OCI-LY7 (cell line): ENCODE measurements at places on chromosomes 2 and 18.
A peak's percentile ranks its signal among the peaks of the same experiment; 100 is the strongest.

DNA sequence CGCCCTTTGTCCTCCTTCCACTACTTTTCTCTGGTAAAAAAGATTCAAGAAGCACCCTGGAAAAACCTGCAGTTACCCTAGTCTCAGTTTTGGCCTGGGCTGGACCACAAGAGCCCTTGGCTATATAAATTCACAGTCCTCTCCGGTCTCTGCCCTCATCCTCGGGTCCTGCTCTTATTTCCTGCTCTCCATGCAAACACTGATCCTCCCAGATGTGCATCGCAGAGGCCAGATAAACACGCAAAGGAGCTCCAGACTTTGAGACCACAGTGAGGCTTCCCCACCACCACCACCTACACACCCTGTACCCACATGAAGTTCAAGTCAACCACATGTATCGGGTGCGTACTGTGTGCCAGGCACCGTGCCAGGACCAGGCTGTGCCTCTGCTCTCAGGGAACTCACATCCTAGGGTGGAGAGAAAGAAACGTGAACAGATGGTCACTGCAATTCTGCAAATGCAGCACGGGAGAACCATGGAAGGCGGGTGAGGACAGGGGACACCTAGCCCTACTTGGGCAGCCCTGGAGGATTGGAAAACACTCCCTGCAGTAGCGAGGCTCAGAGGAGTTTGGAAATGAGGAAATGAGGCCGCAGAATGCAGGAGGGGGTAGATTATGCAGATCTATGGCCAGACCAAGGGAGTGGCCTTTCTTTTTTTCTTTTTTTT lies 7.4 kb downstream of the CTDSP1 start:
- DNase-seq, result no peak

GRCh38 chr2:179141206-179141605 lies 91.3 kb upstream of the CCDC141 start:
- DNase-seq, result no peak

GRCh38 chr2:66441581-66442320 lies 6.8 kb downstream of the MEIS1 start:
- no peak for DNase-seq

- DNase-seq, result no peak
Measured at GRCh38 chr2:124254621-124255020, 229.5 kb downstream of the CNTNAP5 start.

DNA sequence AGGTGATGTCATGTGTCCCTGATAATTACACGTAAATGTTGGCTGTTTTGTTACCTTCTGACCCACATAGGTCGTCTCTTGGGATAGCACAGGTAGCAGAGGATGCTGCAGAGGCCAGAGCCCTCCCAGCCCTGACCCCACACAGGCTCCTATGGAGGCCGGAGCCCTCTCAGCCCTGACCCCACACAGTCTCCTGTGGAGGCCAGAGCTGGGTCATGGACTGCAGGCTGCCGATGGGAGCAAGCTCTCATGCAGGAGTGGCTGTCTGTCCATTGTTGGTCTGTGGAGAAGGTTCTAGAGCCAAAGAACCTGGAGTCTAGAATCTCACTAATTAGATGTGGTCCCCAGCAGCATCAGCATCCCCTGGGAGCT lies 155.5 kb downstream of the LDLRAD4 start:
- no peak for DNase-seq

GRCh38 chr2:116820986-116821385 lies 993.5 kb upstream of the DDX18 start:
- no peak for DNase-seq

GRCh38 chr18:26804519-26804918 lies 61.0 kb downstream of the AQP4 start:
- DNase-seq, result no peak

- DNase-seq, result no peak
Measured at GRCh38 chr2:195638750-195639149, 18.3 kb upstream of the SLC39A10 start.

DNA sequence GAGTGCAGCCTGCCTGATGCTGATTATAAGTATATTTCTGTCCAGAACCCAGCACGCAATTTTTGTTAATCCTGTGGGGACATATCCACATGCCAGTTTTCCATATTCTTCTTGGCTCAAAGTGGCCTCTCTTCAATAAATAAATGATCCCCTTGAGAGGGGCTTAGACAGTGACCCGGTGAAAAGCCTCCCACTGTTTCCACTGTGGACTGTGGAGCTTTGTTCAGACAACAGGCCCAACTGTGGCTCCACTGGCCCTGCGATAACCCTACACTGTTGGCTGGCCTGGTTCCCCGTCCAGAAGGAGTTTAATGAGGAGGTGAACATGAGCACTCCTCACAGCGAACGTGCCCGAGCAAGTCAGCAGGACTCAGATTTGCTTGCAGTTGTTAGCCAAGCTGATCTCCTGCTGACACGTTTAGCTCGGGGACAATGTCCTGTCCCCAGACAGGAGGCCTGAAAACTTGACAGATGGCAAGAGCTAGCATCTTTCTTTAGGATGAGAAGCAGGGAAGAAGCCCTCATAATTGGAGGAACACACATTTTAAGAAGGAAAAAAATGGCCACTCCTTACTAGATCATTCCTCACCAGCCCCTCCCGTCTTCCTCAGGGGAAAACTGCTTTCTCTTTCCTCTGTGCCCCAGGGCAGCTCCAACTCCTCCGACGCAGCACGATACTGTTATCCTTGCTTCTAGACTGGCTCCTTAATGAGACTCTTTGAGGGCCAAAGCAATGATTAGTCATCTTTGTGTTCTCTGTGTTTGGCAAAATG lies 20.0 kb upstream of the MTCL1 start:
- DNase-seq, result no peak

- DNase-seq, result no peak
Measured at GRCh38 chr2:238950551-238950950, 102.7 kb downstream of the TWIST2 start.

- no peak for DNase-seq
Measured at GRCh38 chr2:236250909-236251579, 13.2 kb downstream of the ASB18 start.

- no peak for DNase-seq
Measured at GRCh38 chr2:46187112-46187618, 110.0 kb upstream of the EPAS1 start.

- DNase-seq, result no peak
Measured at GRCh38 chr2:95018861-95019550, 6.5 kb upstream of the MAL start.

- DNase-seq, result no peak
Measured at GRCh38 chr18:48997985-48998831, 47.4 kb upstream of the SMAD7 start.

DNA sequence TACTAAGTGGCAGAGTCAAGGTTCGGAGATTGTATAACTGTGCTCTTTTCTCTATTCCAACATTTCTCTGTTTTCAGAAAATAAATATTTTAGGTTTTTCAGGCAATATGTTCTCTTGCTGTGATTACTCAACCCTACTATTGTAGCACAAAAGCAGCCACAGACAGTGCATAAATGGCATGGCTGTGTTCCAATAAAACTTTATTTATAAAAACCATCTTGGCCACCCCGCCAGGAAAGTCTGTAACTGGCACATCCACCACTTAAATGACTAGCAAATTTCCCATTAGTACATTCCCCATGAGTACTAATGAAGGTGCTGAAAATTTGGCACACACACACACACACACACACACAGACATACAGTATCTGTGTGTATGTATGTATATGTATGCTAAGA lies 30.8 kb upstream of the PARD3B start:
- no peak for DNase-seq

- no peak for DNase-seq
Measured at GRCh38 chr2:191869178-191869577, 22.3 kb upstream of the CAVIN2 start.

DNA sequence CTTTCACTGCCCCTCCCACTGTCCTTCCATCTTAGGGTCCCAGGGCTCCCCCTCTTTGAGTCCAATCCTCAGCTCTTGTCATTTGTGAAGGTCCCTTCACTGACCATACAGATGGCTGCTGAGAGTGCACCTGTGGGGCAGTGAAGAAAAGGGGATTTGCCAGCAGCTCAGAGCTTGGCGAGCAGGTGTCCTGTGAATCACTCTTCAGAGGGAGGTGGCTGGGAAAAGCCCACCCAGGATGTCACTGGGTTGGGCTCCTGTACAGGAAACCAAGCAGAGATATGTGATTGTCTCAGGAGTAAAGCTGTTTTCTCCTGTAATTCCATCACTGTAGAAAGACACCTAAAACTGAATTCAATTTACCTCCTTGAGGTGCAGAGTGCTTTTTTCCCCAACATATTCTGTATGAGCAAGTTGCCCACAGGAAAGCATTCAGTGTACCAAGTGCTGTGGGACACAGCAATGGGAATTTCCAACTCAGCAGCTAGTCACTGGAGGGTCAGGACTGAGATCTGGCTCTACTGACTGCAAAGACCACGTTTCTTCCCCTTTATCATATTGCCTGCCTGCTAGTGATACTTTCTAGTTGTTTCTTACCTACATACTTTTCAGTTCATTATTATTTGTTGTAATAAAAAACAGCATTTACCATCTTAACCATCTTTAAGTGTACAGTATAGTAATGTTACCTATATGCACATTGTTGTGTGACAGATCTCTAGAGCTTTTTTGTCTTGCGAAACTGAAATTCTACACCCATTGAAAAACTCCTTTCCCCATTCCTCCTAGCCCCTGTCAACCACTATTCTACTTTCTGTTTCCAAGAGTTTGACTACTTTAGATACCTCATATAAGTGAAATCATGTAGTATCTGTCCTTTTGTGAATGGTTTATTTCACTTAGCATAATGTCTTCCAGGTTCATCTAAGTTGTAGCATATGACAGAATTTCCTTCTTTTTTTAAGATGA lies 239.1 kb downstream of the TSN start:
- DNase-seq, result no peak

GRCh38 chr18:35201256-35201931 lies 39.4 kb upstream of the ZNF397 start:
- no peak for DNase-seq

- no peak for DNase-seq
Measured at GRCh38 chr2:180717588-180717987, 262.8 kb upstream of the UBE2E3 start.

DNA sequence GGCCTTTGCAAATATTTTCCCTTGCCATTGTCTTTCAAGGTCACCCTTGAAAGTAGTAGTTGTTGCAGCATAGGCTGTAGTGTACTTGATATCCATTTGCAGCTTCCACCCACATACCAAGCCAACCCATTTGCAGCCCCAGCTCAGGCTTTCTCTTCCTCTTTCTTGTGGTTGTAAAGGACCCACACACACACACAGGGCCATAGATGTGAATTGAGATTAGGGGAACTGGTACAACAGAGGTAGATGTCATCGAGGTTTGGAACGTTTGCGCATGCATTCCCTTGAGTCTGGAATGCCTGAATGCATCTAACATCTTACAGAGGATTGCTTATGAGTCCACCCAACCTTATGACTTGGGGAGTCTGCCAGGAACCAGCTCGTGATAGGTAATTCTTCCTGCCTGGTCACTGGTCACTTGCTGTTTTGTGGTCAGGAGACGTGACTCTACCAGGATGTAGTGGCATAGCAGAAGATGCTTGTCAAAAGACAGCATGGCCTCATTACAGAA lies 91.9 kb downstream of the MRPS9 start:
- DNase-seq, result no peak

GRCh38 chr2:152243761-152244640 lies 68.4 kb upstream of the STAM2 start:
- DNase-seq, result no peak

DNA sequence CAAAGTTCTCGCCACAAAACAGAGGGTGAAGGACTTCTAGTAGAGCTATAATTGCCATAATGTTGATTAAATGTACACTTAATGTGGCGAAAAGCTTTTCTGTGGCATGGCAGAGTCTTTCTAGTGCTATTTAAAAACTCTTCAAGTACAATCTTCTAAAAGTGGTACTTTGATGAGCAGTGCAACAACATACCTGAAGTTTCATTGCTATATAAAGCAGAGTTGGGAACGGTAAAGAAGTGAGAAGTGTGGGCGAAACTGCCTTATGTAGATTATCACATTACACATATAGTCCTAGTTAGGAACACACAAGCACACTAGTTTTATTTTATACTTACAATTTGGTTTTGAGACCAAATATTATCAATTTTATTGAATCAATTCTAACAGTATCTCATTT lies 49.5 kb downstream of the FIGN start:
- DNase-seq, result no peak

DNA sequence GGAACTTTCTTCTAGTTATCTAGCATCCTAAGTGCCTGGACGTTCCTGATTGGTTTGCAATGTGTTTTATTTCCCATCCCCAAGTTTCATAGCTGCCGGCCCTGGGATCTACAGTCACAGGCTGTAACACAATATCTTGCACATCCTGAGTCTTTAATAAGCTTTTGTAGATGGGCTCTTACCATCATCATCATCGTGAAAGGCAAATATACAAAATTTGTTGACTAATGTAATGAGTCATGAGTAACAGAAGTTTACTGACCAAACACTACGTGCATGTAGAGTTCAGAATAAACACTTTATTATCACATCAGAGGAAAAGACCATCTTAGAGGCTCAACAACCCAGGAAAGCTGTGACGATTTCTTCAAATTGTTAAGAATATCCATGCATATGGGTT lies 8.1 kb upstream of the TYMS start:
- DNase-seq, result no peak

GRCh38 chr2:84970210-84970867 lies 622 bp upstream of the KCMF1 start:
- peak; percentile 82 for DNase-seq

GRCh38 chr2:195824478-195824877 lies 167.5 kb downstream of the SLC39A10 start:
- DNase-seq, result no peak

DNA sequence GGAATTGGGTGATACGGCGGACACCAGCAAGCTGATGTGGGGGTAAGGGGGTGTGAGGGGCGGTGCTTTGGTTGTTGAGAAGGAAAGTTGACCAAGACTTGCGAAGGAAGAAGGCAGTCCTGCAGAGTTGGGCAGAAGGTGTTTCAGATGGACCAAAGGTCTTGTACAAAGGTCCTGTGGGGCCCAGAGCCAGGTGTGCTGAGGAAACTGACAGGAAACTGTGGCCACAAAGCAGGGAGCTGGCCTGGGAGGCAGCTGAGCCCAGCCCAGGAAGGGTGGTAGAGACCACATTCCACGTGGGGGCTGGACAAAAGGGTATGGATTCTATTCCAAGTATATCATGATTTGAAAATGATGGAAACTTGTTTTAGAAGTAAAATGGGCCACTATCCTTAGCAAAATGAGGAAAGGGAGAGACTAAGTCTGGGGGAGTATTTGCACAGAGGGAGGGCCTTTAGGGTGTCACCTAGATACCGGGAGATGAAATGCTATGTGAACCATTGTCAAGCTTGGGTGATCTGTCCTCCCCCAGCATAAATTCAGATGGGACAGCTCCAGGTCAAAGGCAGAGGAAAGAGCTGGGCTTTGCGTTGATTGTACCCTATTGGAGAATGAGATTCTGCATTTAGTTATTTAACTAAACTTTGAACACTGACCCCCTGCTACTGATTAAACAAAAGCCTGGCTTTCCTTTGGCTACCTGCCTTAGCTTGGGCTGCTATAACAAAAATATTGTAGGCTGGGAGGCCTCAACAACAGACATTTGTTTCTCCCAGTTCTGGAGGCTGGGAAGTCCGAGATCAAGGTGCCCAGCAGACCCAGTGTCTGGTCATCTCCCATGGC lies 4.3 kb upstream of the EDAR start:
- no peak for DNase-seq

- DNase-seq, result no peak
Measured at GRCh38 chr18:62788876-62789275, 73.5 kb downstream of the PHLPP1 start.

GRCh38 chr2:98522854-98523253 lies 78.2 kb downstream of the INPP4A start:
- no peak for DNase-seq

- DNase-seq, result no peak
Measured at GRCh38 chr2:103179798-103180197, 418.0 kb downstream of the TMEM182 start.

GRCh38 chr2:149573760-149574159 lies 13.8 kb downstream of the MMADHC start:
- no peak for DNase-seq

GRCh38 chr18:38025433-38026038 lies 459.9 kb upstream of the CELF4 start:
- no peak for DNase-seq
